ENCODE measurements at places on chromosomes 7 and 10. TPM values are rescaled to one million over a fixed set of nuclear protein-coding genes. Genes with fewer than 3 reads are reported as not detected.

DNA sequence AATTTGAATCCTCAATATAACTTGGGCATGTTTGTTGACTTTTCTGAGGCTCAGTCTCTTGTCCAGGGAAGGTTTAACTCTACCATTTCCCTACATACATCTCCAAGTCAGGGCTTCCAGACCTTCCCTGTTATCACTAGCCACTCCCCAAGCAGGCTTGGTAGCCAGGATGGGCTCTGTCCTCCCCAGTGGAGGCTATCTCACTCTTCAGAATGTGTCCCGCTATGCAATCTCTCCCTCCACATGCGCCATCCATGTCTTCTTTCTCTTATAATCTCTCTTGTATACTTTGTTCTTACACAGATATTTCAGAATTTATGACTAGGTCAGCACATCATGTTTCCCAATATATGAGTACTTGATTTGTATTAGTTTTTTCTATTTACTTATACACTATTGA, 310.4 kb downstream of the HGF start:
- no peak for DNase-seq

DNA sequence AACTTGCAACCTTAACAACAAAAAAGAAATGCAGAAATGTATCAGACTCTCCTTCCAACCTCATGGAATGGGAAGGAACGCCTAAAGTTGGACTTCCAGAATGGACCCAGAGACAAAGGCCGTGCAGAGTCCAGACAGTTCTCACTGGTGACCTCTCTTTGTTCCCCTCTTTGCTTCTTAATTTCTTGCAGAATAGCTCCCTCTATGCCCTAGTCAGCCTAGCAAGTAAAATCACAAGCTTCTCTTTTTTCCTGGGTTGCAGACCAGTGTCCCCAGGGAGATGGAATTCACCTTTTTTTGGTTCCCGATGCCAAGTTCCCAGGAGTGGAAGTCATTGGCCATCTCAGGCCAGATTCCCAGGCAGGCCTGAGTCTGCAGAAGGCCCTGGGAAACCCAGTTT, 278.0 kb downstream of the CCSER2 start:
- no peak for DNase-seq

GRCh38 chr7:111145472-111145871, 54.5 kb downstream of the LRRN3 start:
- DNase-seq = no peak

Gene ADRB1
- polyA plus RNA-seq = 0.03 TPM
